Activated naive CD4-positive, alpha-beta T cell treated with anti-CD3 and anti-CD28 coated beads for 36 hours (primary cell): ENCODE measurements at places on chromosomes 7 and 10.

DNA sequence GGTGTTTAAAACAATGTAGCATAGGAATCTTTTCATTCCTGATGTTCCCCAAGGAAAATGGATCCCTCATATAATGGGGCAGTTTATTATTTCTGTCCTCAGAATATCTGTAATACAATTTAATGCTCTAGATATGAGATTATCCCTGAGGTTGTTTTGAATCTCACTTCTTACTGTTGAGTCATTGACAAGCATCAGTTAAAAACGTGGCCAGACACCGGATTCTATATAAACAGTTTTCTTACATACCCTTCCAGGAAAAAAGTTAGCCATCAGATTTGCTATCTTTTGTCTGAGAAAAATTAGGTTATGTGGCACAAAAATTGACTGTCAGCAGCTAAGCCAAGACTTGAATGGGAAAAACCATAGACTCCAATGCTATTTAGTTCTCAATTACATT, 539.8 kb upstream of the CELF2 start:
- DNase-seq: no peak

GRCh38 chr10:82847242-82847641, 972.2 kb downstream of the NRG3 start:
- no peak for DNase-seq

GRCh38 chr7:91396-92175, 100.8 kb upstream of the FAM20C start:
- DNase-seq: no peak

GRCh38 chr7:75979759-75980429, 14.5 kb downstream of the TMEM120A start:
- DNase-seq: no peak

GRCh38 chr10:51171946-51172345, 97.7 kb downstream of the PRKG1 start:
- DNase-seq: no peak

DNA sequence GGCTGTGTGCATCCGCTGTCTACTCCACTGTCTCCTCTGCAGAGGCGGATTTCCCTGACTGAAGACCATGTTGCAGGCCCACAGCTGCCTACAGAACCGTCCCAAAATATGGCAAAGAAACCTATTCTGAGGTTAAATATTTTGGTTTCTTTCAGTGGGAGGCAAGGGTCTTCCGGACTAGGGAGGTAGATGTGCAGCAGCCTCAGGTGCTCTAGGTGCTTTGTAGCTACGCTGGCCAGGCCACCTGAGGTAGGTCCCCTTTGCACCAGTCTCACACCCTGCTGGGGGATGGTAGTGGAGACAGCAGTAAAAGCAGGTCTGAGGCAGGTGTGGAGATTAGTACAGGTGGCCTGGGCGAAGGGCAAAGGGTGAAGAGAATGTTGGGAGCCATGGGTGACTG, 8.2 kb upstream of the PILRB start:
- no peak for DNase-seq

DNA sequence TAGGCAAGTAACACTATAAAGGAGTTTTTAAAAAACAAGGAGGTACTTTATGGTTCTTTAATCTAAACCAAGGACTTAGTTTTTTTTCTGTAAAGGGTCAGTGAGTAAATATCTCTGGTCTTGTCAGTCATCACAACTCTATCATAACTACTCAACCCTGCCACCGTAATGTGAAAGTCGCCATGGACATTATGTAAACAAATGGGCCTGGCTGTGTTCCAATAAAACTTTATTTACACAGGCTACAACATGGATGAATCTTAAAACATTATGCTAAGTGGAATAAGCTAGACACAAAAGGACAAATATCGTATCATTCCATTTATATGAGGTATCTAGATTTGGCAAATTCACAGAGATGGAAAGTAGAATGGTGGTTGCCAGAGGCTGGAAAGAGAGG, 60.8 kb upstream of the SP4 start:
- no peak for DNase-seq

- DNase-seq: no peak
Measured at GRCh38 chr10:80137031-80137862, 4.7 kb downstream of the PLAC9 start.

- DNase-seq: no peak
Measured at GRCh38 chr10:98263088-98263487, 4.9 kb downstream of the LOXL4 start.

- no peak for DNase-seq
Measured at GRCh38 chr10:59757966-59758365, 4.7 kb upstream of the MRLN start.

- DNase-seq: no peak
Measured at GRCh38 chr7:108810756-108811385, 241.2 kb downstream of the DNAJB9 start.

DNA sequence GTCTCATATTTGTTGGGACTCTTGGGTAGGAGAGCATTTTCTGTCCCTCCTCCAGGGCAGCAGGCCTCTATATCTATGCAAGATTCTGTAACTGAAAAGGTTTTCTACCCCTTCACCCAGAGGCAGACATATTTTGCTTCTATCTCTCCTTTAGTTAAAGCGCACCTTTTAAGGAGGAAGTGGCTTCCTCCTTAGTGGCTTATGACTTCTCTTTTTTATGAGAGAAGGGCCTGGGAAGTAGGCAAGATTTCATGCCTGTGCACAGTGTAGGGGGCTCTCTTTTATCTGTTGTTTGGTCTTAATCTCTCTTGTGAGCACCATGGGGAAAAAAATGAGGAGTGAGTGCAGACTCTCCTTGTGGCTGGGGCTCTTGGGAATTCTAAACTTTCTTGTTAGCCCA, 122.1 kb downstream of the LRMDA start:
- DNase-seq: no peak

- DNase-seq: no peak
Measured at GRCh38 chr7:136914016-136914415, 45.6 kb downstream of the CHRM2 start.

- DNase-seq: no peak
Measured at GRCh38 chr7:139613971-139614411, 90.5 kb downstream of the CLEC2L start.

DNA sequence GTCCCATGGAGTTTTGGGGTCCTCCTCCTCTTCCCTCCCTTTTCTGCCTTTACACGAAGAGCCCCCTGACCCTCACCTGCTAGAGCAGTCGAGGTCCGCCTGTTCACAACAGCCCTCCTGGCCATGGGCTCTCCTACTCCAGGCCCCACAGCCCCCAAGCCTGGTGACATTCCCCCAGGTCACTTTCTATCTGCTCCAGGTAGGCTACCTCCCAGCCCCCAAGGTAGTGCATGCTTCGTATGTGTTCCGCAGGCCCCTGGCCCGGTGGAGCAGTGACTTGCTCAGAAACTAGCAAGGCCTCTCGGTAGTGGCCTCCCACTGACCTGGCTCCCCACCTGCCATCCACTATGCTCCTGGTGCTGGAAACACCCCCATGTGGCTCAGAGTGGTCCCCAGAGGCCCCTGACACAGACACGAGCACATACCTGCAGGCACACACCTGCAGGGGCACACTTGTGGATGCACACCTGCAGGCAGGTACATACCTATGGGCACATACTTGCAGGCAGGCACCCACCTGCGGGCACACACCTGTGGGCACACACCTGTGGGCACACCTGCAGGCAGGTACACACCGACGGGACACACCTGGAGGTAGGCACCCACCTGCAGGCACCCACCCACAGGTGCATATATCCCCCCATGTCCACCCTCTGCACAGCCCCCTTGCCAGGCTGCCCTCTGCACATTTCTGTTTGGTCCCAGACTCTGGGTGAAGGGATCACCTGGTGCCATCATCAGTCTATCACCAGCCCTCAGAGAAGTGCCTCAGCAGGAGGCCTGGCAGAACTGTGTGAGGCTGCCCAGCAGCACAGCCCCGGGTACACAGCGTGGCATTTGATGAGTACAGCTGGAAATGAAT, 322.5 kb downstream of the PTPRN2 start:
- DNase-seq: no peak

DNA sequence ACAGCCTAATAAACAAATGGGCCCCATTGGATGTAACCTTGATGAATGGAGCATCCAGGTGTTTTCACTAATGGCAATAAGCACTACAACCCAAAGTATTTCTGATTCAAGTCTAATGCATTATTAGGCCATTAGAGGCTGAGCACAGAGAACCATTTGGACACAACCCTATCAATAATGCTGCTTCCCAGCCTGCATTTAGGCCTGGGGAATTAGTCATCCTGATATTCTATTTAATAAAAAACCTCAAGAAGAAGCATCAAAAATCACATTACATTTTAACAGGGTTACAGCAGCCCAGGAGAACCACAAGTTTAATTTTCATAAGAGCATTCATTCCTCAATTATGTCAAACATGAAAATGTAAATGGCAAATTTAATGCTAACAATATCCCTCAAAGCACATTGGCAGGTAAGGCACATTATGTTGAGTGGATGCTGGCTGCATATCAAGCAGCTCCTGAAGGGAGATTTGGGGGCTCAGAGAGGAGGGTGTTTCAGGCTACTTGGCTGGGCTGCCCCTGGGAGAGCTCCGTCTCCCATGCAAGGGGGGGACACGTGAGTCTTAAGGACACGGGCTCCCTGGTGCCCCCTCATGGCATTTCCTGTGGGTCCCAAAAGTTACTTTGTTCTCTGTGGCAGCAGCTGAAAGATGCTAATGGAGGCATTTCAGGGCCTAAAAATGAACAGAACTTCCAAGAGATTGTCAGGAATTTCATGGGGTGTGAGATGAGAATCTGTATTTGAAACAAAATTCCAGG, 143.4 kb downstream of the HERPUD2 start:
- no peak for DNase-seq

DNA sequence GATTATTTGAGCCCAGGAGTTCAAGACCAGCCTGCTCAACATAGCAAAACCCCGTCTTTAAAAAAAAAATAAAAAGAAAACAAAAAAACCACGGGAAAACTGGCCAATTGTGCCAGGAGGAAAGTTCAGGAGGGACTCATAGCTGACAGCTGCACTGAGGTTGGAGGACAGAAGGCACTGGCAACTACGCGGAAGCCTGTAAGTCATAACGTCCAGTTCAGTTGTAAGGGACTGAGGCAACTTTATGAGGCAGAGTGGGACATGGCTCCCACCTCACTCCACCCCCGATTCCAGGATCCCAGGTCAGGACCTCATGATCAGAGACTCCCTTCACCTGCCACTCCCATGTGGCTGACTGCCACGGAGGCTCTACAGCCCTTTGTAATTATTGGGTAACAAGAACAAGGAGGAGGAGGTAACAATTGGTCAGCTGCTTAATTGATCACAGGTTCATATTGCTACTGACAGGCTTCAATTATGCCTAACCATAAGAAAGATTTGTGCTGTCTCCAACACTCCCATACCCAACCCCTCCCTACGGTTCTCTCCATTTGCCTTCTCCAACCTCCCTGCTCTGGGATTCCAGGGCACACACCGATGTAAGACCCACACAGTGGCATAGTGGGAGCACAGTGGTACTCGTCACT, 1.9 kb upstream of the CCL24 start:
- DNase-seq: no peak

GRCh38 chr10:48551861-48552591, 52.8 kb downstream of the ARHGAP22 start:
- DNase-seq: peak; percentile 36

DNA sequence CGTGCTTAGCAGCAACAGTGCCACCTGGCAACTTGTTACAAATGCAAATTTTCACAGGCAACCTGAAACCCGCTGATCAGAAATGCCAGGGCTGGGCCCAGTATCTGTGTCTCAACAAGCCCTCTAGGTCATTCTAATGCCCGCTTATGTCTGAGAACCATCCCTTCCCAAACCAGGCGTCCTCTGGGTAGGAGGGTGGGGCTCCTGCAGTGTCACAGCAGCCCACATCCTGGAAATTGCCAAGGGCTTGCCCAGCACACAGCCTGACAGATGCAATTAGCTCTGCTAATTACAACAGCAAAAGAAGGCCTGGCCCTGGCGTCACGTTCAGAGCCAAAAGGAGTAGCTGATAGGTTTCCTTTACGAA, 15.9 kb downstream of the ITPRIP start:
- DNase-seq: peak; percentile 79
